ENCODE measurements at places on chromosomes 16 and 17. TPM values are rescaled to one million over a fixed set of nuclear protein-coding genes. Genes with fewer than 3 reads are reported as not detected.

DNA sequence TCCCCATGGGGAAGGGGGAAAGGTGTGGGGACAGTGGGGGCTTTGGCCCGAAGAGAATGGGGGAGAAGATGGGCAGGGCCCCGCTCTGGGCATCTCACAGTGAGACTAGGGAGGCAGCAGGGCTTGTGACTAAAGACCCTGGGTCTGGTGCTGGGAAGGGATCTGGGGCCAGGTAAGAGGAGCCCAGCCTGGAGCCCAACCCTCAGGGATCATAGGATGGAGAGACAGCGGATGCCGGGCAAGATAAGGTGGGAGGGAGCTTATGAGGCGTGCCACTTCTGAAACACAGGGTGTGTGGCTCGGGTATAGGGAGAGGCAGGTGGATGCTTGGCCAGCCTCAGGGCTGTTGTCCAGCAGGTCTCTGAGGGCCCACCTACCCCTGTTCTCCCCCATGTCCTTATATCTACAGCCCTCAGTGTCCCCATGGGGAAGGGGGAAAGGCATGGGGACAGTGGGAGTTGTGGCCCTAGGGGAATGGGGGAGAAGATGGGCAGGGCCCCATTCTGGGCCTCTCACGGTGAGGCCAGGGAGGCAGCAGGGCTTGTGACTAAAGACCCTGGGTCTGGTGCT lies 15.4 kb downstream of the USP6 start:
- peak; percentile 65 for DNase-seq

ZP2 gene
- not detected for total RNA-seq

DNA sequence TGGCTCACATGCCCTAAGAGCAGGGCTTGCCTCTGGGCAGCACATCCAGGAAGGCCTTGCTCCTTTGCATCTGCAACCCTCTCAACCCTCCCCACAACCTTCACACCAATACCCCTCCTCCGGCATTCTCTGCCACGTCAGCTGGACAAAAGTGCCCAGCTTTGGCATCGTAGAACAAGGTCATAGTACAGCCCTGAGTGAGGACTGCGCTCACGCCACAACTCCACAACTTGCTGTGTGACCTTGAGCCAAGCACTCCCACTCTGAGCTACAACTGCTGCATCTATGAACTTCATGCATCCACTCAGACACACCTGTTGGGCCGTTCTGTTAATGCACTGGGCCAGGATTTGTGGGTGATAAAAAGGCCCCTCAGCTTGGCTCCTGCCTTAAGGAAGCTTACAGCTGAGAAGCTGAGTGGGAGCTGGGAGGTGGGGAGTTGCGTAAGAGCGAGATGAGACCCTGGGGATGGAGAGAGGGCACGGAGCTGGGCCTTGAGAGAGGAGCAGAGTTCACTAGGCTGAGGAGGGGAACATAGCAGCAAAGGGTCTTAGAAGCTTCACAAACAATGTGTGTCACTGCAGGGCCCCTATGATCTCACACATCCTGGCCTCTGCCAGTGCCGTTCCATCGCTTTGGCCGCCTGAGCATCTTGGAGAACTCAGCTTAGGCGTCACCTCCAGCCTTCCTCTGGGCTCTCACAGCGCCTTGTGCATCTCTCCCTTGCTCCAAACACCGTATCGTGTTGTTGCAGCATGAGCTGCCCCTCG lies 8.6 kb upstream of the MRC2 start:
- DNase-seq = no peak

DNA sequence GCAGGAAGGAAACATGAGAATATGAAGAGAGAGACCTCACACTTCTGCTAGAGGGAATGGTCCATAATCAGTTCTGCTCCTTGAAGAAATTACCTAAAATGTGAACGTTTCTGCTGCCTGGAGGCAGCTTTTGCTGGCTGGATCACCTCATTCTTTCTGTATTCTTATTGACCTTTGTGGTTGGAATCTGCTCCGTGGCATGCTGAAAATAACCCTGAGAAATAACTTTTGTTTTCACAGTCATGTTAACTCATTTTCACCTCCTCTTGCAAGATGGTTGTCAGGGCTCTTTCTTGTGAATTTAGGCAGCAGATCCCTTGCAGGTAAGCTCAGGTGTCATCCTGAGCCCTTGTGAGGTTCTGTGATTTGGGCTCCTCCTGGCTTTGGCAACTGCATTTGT lies 70.2 kb downstream of the IRF8 start:
- DNase-seq = peak; percentile 21

GRCh38 chr17:73782641-73783381 lies 138.6 kb upstream of the SDK2 start:
- no peak for DNase-seq

GRCh38 chr17:4607261-4607741 lies 23.0 kb downstream of the SMTNL2 start:
- DNase-seq = peak; percentile 15

DNA sequence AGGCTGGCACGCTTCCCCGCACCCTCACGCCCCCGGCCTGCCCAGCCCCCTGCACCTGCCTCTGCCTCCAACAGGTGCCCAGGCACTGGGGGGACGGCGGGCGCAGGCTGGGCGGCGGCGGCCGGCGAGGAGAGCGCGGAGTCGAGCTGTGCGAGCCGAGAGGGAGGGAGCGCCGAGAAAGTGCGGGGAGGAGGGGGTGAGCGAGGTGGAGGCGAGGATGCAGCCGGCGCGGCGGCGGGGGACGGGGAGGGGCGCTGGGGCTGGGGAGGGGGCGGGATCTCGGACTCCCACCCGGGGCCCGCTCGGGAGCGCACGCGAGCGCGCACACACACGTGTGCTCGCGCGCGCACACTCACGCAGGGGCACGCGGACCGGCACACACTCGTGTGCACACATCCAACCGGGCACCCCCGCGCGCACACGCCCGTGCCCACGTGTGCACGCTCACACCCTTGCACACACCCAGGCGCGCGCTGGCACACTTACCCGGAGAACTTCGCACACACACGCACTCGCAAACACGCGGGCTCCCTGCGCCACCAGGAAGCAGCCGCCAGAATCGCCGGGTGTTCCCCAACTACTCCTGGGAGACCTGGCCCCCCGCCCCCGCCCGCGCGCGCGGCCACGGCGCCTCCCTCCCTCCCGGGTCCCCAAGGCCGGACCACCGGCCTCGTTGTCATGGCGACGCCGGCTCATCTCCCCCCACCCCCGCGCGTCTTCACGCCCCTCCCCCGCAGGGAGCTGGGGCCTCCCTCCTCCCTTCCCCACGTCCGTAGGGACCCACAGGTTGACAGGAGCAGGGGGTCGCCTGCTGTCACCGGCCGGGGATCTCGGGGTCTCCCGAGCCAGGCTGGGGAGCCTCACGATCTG lies at the start of gene DOC2A:
Gene DOC2A (minus strand): TSS at position 184 of the 870 bp plus-strand sequence. CDS start 805 bp downstream, outside the sequence.
- peak; percentile 87 for DNase-seq

DNA sequence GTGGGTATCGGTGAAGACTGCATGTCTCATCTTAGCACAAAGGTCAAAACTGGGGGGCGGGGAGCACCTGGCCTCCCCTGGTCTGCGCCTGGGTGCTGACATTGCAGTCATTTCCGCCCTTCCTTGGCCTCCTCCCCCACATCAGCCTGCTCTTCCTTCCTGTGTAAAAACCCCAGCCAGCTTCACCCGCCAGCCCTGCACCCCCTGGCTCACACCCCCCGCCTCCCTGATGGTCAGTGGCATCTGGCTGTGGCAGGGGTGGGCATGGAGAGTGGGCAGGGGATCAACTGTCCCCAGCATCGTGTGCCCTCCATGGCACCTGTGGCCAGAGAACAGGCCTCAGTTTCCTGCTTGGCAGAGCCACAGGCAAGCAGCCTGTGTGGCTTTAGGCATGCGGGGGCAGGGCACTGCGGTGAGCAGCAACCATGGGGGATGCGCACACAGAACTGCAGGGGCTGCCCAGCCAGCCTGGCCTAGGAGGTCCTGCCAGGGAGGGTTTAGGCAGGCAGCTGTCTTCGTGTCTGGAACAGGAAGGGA lies 26.5 kb upstream of the LASP1NB start:
- peak; percentile 45 for DNase-seq

MPO gene
- under 0.01 TPM for total RNA-seq

WNT9B gene
- 0.36 TPM for total RNA-seq

- peak; percentile 100 for DNase-seq
Observed at GRCh38 chr17:82230609-82231311, 1.9 kb downstream of the SLC16A3 start.

- no peak for DNase-seq
Observed at GRCh38 chr16:11553371-11553770, 33.3 kb downstream of the LITAF start.

DNA sequence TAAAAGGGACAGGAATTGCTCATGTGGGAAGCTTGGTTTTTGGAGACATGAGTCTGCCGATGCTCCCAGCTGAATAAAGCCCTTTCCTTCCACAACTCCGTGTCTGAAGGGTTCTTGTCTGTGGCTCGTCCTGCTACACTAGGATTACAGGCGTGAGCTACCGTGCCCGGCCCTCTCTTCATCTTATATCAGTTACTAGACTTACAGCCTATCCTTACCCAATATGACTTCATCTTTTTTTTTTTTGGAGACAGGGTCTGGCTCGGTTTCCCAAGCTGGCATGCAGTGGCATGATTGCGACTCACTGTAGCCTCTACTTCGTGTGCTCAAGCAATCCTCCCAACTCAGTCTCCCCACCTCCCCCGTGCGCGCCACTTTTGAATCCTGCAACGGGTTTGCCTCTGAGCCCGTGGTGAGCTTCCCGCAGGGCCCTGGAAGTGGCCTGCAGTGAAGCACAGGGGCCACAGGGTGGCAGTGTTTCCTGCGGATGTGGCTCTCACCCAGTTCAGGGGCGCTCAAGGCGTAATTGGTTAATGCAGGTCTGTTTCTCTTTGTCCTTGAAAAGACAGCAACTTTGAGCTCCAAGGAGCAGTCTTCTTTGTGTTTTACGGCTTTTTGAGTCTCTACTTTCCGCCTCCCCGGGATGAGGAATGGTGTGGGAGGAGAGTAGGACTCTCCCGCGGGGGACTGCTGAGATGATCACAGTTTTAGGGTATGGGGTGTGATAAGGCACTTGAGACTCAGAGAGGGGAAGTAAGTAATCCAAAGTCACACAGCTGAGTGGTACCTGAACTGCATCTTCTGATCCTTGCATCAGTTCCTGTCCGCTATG lies 22.7 kb upstream of the GPRC5B start:
- peak; percentile 89 for DNase-seq

KRT31 gene
- total RNA-seq = not detected

EMP2 gene
- total RNA-seq = 31.8 TPM

DNA sequence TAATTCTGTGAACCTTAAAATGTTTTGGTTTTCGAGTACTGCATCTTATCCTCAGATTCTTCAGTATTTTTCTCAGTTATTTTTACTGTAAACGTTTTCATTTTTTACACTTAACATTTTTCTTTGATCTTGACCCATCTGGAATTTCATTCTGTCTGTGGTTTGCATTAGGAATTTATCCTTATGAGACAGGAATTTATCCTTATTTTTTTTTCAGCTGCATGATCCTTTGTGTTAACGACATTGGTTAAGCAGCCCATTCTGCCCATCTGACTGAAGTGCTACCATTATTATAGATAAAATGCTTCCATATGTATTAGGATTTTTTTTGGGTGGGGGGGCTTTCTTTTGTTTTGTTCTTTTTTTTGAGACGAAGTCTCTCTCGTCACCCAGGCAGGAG lies 41.0 kb downstream of the SNX29 start:
- DNase-seq = peak; percentile 74

DNA sequence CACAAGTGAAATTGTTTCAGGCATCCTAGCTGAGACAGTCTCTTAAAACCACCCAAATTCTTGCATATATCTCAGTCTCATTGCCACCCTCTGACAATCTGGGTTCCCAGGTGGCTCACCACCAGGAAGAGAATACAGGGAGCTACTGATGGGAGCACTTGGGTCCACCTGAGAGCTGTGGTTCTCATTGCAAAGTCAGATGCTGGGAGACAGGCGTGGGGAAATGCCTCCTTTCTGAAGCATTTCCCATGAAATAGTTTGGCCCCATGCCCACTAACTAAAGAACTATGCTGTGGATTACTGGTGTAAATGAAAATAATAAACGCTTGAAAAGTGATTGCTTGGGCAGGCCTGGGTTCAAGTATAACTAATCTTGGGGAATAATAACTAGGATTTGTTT lies 70.3 kb downstream of the CMC2 start:
- DNase-seq = no peak
